Activated CD4-positive, alpha-beta T cell treated with anti-CD3 and anti-CD28 coated beads, Interleukin-2, amount 50 U/mL, for 16 hours (primary cell): ENCODE measurements at places on chromosomes 11 and 22.

GRCh38 chr11:106480581-106481190 is 403.2 kb downstream of the AASDHPPT start:
- DNase-seq = no peak

DNA sequence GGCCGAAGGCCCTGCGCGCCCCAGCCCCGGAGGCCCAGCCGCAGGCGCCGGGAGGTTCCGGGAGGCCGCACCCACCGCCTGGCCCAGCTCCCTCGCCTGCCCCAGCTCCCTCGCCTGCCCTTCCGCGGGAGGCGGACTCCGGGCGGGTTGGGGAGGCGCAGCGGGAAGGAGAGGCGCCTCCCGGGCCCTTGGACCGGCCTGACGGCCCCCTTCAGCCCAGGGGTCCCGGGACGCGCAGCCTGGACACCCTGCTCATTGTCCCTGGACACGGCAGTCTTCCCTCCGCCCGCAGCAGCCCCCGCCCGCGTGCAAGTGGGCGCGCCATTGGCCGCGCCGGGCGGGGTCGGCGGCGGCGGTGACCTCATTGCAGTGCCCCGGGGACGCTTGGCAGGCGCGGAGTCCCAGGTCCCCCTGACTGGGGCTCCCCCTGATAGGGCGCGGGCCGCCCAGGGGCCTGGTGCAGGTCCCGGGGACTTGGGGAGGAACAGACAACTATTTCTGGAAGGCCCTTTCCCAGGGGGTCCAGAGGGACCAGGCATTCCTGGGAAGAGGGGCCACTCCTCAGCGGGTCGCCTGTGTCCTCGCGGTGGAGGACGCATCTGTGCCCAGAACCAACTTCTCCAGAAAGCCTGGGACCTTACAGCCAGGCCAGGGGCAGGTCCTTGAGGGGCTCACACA is 501 bp downstream of the CD151 start:
- no peak for DNase-seq

DNA sequence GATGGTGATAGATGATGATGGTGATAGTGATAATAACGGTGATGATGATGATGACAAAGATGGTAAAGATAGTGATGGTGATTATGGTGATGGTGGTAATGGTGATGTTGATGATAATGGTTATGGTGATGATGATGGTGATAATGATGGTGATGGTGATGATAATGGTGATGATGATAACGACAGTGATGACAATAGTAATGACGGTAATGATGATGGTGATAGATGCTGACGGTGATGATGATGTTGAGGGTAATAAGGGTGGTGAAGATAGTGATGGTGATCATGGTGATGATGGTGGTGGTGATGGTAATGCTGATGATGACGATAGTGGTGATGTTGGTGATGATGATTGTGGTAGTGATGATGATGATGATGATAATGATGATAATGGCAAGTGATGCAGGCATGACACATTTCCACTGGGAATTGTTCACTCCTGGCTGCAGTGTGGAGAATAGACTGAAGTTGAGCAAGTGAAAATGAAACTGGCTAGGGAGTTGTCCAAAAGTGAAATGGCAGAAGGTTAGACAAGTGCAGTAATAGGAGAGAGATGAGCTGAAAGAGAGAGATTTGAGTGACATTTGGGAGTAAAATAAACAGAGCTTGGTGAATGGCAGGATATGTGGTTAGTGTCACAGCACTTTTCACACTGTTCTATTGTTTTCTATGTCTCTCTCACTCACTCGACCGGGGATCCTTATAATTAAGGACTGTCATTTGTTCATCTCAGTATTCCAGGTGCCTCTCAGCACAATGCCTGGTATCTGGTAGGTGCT is 992.5 kb downstream of the OPCML start:
- no peak for DNase-seq

DNA sequence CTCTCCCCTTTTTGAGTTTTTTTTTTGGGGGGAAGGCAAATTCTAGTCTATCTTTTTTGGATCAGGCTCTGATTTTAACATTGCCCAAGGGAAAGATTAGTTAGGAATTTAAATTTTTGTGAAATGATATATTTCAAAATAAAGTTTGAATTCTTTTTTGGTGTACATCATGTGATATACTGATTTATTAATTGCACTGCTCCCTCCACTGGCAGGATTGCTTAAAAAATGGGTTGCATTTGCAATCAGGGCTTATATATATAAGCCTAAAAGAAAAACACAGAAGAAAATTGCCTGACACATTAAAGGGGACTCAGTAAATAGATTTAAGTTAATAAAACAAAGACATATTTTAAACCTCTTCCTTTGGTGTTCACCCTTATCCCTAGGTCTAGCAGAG is 1.2 kb downstream of the DYNC2H1 start:
- no peak for DNase-seq

- DNase-seq = no peak
Observed at GRCh38 chr22:39434243-39434653, 22.6 kb upstream of the MGAT3 start.

DNA sequence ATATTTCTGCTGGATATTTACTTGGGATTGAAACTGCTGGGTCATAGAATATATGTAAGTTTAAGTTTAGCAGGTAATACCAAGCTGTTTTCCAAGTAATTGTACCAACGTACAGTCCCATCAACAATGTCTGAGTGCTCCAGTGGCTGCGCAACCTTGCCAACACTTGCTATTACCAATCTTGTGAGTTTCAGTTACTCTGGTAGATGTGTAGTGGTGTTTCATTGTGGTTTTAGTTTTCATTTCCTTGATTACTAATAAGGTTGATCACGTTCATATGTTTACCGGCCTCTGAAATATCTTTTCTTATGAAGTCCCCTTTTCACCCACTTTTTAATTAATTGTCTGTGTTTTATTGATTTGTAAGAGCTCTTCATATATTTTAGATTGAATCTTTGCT is 370.6 kb upstream of the CADM1 start:
- peak; percentile 64 for DNase-seq

DNA sequence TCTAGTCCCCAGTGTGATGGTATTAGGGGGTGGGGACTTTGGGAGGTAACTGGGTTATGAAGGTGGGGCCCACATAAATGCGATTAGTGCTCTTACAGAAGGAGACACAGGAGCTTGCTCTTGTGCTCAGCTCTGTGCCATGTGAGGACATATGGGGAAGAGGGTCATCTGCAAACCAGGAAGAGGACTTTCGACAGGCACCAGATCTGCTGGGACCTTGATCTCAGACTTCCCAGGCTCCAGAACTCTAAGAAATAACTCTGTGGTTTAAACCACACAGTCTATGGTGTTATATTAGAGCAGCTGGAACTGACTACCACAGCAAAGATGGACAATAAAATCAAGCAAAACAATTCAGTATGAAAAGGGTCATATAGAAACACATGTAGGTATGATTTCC is 26.7 kb downstream of the NNMT start:
- DNase-seq = no peak

GRCh38 chr22:34255042-34255441 is 334.8 kb upstream of the LARGE1 start:
- no peak for DNase-seq

- DNase-seq = no peak
Observed at GRCh38 chr11:125075242-125075625, 12.1 kb downstream of the SLC37A2 start.

DNA sequence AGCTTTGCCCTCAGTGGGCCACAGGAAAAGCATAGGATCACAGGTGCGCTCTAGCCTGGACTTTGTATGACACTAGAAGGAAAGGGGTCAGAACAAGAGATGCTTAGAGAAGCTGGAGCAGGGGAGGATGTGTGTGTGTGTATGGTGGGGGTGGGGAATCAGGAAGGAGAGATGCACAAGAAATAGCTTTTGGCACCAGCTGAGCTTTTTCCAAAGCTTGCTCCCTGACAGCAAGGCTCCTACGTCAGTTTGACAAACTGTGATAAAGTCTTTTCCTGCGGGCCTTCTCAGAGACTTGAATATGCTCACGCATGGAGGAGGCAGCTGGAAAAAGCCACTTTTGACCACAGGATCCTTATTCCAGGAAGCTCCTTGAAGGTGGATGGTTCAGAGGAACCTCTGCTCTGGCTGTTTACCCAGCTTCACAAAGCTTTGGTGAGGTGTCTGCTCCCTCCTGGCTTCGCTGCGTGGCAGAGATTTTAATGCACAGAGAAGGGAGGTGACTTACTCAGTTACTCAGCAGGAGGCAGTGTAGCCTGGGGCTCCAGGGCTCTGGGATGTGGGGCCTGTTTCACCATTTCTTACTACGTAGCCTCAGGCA is 3.9 kb downstream of the CDC42EP1 start:
- DNase-seq = no peak

DNA sequence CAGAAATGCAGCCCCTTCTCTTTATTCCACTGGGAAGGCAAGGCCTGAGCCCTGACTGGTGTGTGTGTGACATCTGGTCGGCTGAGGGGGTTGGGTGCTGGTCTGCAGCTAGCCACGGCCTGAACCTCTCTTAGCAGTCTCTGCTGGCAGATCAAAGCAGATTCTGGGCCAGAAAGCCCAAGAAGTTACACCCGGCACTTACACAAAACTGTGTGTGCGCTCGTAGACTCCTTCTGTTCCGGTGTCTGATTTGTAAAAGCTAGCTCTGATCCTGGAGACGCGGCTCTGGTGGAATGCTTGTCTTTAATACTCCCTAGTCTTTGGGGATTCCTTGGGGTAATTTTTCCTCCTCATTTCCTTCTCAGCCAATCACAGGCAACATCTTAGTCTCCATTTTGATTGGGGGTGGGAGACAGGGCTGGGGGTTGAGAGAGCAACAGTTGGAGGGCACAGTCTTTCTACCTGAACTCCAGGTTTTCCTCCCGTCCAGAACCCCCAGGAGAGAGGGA is 5.5 kb downstream of the PKNOX2 start:
- DNase-seq = no peak

DNA sequence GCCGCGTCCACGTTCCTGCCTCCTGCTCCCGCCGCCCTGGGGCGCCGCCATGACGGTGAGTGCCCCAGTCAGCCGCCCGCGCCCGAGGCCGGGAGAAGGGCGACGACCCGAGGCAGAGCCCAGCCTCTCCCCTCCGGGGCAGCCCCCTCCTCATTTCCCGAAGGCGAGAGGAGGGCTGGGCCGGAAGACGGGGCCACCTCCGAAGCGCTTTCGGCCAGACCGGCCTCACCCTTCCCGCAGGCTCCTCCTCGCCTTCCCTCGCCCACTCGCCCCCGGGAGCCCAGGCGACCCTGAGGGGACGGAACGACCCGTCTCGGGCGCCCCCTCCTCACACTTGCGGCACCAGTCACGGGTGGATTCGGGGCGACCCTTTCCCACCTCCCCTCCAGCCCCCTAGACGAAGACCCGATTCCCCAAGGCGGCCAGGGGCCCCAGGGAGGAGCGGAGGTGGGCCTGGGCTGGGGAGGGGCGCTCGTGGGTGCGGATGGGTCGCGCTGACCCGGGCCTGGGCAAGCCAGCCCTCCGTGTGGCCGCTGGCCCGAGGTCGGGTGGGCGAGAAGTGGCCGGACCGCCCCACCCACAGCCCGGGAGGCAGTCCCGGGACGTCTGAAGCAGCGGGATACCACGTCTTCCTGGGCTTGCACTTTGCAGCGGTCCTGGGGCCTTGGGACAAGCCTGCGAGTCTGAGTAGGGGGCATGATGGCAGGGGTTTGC is 49.7 kb downstream of the TRIOBP start:
- no peak for DNase-seq

DNA sequence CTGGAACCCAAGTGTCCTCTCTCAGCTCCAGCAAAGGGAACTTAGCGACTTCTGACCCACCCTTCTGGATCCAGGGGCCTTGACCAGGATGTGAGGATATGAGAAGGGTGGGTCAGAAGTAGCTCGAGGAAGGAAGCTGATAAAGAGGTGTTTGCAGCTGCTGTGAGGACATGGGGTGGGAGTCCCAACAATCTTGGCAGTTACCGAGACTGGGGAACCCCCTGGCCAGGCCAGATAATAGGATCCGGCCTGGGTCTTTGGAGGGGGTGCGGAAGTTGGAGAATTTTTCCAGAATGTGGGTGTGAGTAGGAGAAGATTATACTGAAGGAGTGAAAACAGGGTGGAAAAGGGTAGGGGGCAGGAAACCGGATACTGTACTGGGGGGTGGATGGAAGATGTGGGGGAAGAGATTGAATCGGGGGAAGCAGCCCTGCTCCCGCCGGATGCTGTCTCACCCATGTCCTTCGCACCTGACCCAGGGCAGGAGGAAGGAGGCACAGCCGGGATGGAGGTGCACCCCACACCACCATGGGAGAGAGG is 2.8 kb upstream of the MCAM start:
- DNase-seq = no peak

DNA sequence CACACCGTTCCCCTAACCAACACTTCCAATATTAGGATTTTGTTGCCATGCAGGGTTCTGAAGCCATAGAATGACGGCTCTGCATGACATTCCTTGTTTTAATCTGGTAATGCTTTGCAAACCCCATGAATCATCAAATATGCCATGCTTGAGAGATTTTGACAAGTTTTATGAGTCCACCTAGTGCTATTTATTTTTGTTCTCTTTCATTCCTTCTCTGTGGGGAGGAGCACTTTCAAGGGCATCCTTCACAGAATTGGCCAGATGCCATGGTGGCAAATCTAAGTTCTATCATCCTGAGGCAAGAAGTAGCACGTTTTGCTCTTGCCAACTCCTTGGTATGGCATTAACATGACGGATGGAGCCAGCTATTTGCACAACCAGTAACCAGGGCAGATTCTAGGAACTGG is 268.4 kb downstream of the FAM76B start:
- no peak for DNase-seq

DNA sequence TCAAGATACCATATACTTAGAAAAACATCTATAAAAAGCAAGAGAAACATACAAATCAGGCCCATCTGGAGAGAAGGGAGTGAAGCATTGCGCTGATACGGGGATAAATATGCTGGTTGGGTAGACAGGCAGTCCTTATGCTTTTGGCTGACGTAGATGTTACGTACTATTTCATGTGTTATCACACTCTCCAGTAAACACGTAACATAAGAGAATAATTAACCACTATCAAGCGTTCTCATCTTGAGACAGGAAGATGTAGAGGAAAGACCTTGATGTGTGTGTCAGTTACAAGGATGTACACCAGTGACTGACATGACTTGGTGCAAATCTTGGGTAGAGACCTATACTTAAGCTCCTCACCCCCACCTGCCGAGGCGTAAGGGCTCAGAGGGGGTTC is 86.7 kb upstream of the PRODH start:
- DNase-seq = no peak

DNA sequence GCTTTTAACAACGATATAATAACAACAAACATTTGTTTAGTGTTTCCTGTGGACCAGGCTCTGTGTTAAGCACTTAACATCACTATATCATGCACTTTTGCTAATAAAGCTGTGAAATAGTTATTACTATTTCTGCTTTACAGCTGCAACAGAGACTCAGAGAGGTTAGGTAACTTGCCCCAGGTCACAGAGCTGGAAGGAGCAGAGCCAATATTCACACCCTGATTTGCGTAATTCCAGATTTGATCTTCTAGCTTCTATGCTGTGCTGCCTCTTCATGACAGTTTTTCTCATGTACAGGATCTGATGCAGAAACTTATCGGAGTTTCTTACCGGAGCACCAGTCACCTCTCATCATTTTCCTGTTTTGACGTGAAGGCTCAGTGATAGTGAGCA is 33.6 kb upstream of the EHF start:
- DNase-seq = no peak

DNA sequence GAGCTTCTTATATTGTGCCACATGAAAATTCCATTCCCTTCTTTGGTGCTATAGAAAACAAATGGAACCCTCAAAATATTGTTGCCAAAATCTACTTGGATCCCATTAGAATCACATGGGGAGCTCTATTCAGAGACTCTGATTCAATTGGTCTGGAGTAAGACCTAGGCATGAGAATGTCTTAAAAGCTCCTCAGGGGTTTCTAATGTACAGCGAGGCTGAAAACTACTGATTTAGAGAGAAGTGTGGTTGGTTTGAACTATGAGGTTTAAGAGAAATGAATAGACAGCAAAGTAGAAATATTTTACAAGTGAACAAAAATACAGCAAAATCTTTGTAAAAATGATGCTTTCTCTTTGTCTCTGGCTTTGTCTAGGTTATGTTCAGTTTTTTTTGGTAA is 514.7 kb downstream of the CNTN5 start:
- no peak for DNase-seq
